ENCODE measurements at places on chromosomes 4 and X.

- DNase-seq: no peak
Measured at GRCh38 chr4:10326075-10326474, 131.2 kb downstream of the ZNF518B start.

DNA sequence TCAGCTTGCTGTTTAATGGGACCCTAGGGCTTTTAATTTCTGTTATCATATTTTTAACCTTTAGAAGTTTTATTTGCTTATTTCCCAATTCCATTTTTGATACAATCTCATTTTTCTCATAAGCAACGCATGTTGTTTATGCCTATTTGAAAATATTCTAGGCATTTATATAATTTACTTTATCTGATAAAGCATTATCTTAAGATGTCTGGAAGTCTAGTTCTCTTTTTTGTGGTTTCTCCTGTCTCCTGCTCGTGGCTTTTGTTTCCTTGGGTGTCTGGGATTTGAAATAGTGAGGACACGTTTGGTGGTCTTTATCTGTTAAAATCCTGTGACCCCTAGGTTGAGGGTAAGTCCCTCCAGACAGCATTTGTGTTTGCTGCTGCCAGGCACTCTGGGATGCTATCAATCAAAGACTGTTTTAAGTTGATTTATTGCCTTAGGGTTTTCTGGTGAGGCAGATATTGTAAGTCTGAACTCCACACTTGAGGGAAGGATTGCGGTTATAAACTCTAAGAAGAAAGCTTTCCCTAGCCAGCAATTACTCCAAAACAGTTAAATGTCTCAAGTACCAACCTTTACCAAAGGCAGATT, 208.0 kb downstream of the PRDM5 start:
- DNase-seq: no peak

DNA sequence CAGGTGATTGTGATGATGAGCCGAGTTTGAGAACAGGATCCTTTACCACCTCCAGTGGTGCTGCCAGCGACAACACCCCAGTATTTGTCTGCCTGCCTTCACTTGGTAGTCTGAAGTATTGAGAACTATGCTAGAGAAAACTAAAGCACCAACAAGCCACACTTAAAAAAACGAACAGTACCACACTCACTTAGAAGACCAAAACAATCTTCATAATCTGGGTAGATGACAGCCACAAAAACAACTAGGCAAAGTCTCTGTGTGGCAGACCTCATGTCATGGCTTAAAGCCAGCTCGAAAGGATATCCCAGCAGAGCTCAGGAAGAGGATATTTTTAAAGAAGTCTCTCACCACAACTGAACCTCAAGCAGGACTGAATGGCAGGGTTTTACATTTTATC, 236.0 kb downstream of the GPC3 start:
- peak; percentile 0 for DNase-seq

GRCh38 chrX:48043056-48043455, 28.4 kb downstream of the ZNF630 start:
- DNase-seq: no peak

GRCh38 chr4:54197926-54198325, 31.2 kb upstream of the PDGFRA start:
- DNase-seq: no peak

GRCh38 chr4:169773889-169774288, 16.1 kb upstream of the HPF1 start:
- no peak for DNase-seq
